BJ (cell line): ENCODE measurements at places on chromosomes 16 and 17.

GRCh38 chr16:78583441-78583840 lies 484.0 kb downstream of the WWOX start:
- no peak for DNase-seq

DNA sequence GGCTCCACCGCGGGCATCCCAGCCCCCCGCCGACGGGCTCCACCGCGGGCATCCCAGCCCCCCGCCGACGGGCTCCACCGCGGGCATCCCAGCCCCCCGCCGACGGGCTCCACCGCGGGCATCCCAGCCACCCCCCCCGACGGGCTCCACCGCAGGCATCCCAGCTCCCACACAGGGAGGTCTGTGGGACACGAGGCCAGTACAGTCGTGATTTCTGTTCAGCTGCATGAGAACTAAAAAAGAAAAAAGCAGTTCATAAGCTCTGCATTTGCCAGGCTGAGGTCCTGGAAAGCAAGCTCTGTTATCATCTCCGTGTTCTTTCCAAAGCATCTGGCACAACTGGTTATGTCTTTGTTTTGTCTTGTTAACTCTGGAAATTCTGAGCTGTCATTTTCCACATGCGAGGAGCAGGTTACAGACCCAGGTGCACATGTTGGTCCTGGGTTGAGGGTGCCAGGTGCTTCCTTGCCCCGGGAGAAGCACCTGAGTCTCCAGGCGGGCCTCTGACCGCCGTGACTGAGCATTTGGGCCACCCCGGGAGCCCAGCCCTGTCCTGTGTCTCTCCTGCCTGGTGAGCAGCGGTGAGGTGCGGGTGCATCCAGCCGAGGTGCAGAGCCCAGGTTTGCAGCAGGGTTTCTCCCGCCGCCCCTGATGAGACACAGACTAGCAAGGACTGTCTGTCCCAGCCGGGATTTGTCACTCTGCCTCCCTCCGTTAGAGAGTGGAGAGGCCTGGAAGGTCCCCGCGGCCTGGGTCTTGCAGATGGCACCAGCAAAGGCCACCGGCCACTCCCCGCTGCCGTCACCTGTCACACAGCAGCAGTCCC lies 9.9 kb upstream of the WFIKKN1 start:
- no peak for DNase-seq

DNA sequence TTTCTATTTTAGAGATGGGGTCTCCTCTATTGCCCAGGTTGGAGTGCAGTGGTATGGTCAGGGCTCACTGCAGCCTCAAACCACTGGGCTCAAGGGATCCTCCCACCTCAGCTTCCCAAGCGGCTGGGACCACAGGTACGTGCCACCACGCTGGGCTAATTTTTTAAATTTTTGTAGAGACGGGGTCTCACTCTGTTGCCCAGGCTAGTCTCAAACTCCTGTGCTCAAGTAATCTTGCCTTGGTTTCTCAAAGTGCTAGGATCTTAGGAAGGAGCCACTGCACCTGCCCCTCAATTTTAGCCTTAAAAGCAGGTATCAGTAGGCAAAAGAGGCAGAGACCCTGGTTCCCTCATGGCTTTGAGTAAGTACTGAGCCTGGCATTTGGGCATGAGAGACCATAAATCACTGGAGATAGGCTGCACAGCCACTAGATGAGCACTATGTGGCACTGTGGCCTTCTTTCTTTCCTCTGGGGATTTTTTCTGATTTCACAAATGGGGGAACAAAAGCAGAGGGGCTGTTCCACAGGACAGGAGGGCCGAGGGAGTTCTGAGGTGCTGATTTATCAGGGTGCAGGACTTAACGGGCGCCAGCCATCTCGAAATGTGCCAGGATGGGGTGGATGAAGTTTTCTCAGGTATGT lies 82.2 kb downstream of the PLXDC1 start:
- no peak for DNase-seq

DNA sequence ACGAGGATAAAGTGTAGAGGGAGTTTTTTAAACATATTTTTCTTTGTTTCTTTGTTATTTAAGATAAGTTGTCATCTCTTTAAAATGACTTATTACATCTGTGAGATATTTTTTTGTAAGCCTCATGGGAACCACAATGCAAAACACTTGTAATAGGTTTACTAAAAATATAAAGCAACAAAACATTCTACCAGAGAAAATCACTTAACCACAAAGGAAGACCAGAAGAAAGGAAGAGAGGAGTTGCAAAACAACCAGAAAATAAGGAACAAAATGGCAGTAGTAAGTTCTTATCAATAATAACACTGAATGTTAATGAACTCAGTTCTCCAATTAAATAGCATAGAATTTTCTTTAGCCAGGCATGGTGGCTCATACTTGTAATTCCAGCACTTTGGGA lies 22.9 kb downstream of the DHRS7B start:
- DNase-seq, result no peak

- DNase-seq, result no peak
These were observed 250.1 kb upstream of the PSMD7 start for GRCh38 chr16:74046524-74046923.

- DNase-seq, result no peak
These were observed 217.3 kb downstream of the NTN1 start for GRCh38 chr17:9238340-9239245.

DNA sequence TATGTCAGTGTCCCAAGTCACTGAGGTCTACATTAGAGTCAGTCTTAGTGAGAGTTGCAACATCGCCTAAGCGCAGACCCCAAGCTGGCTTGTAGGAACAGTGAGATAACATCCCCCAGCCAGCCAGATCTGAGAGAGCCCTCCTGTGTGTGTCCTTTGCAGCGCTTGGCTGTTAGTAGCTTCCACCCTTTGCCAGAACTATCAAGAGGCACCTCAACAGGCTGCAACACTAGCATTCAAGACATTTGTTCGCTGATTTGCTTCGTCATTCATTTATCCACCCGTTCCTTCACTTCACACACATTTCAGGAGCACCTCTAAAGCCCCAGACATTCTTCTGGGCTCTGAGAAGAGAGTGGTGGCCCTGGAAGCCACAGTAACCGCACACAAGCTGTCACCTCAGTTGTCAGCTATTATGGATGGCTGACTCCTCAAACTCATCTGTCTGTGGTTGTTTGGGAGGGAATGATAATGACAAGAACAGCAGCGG lies 289.6 kb downstream of the WWOX start:
- DNase-seq, result no peak

GRCh38 chr17:4293572-4293971 lies 29.8 kb upstream of the ANKFY1 start:
- DNase-seq, result no peak
